Osteoblast (primary cell): ENCODE measurements at places on chromosomes 7 and 10.

GRCh38 chr7:84669177-84669732 is 474.7 kb upstream of the SEMA3A start:
- no peak for DNase-seq

- peak; percentile 66 for DNase-seq
These were observed 22.0 kb downstream of the ADRA2A start for GRCh38 chr10:111098679-111099437.

DNA sequence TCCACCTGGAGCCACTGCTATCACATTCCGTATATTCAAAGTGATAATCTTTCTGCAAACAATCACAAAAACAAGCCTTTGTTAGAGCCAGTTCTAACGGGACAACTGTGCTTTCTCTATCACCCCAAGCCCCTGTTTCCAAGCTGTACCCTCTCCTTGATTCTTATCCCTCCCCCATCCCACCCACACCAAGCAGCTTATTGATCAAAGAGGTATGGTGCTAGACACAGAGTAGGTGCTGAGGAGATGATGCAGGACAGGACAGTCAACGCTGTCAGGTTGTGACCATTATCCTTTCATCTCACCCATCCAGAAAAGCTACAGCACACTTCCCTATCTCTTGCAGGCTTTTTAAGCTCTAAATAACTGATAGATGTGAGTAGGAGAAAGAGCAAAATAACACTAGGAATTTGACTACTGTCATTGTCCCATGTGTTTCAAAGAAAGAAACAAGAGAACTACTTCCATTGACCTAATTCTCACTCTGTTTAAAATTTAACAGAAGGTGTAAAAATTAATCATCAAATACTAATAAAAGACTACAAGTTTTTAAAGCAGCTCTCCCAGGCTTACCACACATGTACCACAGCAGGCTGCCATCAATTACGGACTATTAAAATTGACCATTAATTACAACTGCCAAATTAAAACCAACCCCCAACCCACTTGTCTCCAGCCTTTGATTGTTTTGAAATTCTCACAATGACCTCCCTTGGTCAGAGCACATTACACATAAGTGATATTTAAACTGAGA is 94.3 kb downstream of the ELAPOR2 start:
- no peak for DNase-seq

- no peak for DNase-seq
These were observed 861.5 kb upstream of the ZWINT start for GRCh38 chr10:57222603-57223002.

DNA sequence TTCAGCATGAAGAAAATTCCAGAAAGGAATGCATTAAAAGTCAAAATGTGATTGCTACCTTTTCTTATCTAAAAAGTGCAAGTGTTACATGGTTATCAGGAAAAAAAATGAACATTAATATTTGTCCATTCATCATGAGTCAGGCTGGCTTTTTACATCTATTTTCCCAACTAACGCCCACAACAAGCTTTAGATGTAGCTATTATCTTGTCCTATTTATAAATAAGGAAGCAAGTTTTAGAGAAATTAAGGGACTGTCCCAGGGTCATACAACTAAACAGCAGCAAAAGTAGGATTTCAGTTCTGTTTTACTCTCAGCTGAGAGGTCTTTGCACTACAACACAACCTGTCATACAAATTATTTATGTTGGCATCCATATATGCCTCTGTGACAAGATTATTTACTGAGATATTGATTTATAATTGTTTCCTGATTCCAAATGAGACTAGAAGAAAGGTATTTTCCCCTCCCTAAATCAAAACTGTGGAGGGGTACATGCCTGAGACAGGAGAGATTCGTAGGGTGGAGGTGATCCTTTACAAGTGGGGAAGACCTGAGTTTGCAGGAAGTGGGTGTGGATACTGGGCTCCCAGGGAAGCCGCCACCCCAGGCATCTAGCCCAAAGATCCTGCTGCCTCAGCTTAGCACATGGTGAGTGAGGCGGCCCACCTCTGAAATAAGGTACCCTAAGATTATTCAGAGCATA is 57.2 kb upstream of the ARID5B start:
- DNase-seq, result no peak

GRCh38 chr10:94402843-94403379 is 570 bp downstream of the TBC1D12 start:
- DNase-seq, result peak; percentile 85

- DNase-seq, result no peak
These were observed 694.6 kb upstream of the SORCS1 start for GRCh38 chr10:107859065-107859464.

DNA sequence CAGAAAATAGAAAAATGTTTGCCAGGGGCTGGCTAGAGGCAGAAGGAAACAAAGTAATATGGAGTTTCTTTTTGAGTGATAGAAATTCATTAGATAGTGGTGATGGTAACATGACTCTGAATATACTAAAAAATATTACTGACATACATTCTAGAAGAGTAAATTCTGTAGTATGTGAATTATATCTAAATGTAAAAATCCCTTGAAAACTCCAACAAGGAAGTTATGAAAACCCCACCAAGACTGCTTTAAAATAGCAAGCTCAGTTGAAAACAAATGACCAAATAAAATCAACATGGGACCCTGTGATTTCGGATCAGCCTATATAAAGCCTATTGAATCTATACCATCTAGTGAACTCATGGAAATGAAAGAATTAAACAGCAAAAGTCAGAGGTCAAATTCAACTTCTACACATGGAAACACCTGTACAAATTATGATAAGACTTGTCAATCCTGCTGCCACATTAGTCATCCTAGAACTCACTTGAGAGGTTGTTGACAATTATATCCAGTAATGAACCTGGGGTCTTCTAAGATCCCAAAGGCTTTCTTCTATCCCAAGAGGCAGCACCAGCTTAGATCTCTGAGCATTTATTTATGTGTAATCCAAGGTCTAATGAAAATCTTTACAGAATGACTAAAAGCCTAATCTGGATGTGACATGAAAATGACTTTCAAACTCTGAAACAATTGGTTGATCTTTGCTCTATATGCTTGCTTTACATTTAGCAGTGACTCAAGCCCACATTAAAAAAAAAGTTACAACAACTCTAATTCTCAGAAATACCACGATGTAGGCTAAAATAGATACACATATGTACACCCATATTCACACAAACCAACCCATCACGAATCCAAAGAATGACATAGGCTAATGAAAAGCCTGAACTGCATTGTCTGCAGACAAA is 59.3 kb downstream of the OSBPL3 start:
- DNase-seq, result no peak

DNA sequence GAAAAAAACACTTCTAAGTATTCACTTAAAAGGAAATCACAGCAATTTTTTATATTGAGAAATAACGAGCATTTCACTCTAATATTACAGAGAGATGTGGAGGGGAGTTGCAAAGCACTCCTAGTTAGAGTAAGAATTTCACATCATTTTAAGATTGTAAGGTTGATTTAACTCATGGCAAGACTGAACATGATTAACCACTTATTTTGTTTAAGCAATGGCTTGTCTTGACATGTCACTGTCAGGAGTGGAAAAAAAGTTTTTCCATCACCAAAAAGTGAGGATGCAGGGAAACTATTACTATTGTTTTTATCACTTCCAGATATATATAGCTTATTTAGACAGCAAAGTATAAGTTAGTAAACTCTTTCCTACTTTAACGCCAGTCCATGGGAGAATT is 27.1 kb downstream of the CD36 start:
- no peak for DNase-seq

DNA sequence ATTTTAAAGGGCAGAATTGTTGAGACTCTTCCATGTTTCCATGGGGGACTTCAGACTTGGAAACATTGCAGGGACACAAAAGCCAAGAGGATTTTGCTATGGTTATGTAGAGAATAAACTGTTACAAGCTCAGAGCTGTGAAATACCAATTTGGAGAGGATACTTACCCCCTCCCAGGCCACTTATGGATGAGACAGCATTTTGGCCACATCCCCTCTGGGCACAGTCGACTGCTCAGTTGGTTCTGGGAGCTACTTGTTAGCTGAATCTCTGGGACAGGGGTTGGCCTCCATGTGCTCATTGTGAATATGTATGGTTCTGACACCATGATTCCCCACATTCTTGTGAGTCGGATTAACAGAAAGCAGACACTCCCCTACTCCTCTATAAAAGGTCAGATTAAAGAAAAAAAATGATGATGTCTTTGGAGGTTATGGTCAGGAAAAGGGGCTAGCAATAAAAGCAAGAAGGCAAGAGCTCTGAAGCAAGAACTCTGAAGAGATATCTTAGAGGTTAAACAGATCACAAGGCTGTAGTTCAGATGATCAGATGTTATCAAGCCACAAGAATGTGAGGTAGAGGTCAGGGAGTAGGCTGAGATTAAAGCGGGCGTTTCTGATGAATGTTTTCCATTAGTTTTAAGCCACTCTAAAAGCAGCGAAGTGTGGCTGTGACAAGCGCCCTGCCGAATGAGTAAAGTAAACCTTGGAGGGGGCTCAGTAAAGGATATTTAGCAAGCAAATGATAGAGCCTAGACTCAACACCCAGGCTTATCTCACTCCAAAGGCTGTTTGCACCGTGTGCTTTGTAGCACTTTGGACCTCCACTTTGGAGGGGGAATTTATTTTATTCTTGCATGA is 17.2 kb downstream of the STAMBPL1 start:
- no peak for DNase-seq

DNA sequence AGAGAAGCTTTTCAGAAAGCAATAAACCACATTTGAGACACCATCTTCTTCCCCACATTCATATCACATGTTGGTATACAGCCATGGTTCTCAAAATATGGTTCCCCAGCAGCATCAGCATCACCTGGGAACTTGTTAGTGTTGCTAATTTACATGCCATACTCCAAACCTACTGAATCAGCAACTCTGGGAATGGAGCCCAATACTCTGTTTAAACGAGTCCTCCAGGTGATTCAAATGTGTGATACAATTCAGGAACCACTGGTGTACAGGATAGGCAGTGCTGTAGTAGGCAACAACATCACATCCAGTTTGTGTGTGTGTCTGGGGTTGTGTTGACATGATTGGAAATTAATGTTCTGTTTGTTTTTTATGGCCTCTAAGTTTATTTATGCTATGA is 47.7 kb downstream of the ZNF277 start:
- DNase-seq, result no peak

DNA sequence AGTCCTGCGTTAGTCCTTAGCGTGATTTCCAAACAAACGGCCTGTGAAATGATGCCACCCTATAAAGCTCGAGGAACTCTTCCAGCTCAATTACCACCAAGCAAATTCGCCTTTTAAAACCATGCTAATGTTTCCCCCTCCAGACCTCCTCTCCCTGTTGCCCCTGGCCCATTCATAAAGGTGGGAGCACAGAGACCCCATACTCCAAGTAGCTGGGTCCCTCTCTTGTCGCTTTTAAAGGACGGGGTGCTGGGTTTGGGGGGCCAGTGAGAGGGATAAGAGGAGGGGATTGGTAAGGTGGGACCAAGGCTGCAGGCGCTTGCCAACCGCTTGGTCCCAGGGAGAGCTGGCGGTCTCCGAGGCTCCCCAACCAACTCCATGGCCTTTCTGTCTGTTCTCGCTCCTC is 1.2 kb downstream of the HMX2 start:
- no peak for DNase-seq

DNA sequence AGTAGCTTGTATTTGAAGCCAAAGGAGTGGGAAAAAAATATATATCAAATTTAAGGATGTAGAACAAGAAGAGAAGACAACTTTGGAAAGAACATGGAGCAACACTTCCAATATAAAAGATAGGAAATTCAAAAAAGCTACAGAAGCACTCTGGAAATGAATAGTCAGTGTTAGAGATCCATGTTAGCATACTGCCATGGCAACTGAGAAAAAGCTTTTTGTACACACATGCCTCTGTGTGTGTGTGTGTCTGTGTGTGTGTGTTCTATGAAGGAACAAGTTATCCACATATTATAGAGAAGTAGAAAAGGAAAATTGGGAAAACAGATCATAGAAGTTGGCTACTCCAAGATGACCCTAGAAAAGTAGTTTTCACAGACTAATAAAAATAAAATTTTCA is 96.3 kb downstream of the LRRTM3 start:
- no peak for DNase-seq

DNA sequence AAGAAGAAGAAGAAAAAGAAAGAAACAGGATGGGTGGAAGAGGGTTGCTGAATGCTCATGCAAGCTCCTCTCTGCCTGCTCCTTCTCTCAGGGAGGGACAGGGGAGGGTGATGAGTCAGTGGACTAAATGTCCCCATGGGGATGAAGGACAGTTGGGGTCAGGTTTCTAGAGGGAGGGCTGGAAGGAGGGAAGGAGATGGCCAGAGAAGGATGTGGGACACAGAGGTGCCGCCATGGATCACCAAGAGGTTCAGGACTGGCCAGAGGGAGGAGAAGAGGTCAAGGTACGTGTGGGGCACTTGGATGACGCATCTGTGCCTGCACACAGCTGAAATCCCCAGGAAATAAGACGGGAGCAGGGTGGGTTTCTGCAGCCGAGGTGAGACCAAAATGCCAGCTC is 88.9 kb upstream of the GTF2I start:
- DNase-seq, result peak; percentile 62

DNA sequence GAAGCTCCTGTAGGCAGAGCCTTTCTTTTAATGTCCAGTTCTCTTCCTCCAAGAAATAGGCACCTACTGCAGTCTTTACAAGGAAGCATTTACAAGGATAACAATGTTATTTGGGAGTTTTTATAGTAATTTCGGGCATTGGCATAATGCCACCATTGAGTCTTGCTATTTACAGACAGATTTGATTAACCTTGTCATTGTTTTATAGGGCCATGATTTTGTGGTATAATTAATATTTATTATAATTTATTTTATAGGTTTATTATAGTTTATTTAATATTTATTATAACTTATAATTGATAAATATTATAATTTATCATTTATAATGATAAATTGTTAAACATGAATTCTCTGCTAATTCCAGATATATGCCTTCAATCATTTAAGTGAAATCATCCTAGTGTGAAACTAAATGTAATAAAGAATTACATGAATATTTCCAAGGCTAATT is 573 bp upstream of the POT1 start:
- no peak for DNase-seq

DNA sequence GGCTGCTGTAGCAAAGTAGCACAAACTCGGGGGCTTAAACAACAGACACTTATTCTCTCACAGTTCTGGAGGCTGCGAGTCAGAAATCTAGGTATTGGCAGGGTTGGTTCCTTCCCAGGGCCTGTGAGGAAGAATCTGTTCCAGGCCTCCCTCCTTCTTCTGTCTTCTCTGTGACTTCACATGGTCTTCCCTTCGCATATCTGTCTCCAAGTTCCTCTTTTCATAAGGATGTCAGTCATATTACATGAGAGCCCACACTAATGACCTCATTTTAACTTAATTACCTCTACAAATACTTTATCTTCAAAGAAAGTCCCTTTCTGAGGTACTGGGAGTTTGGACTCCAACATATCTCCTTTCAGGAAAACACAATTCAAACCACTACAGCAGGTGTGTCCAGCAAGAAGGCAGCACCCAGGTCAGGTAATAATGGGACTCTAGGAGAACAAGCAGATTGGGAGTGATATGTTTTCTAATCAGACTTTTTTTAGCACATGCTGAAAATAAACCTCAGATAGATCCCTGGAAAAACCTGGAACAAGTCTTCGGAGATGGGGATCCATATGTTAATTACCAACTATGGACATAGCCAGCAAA is 11.7 kb downstream of the CREB5 start:
- DNase-seq, result no peak
